ENCODE measurements at places on chromosomes 7 and 10.

GRCh38 chr7:41731493-41732435 lies 28.9 kb upstream of the INHBA start:
- DNase-seq: no peak

DNA sequence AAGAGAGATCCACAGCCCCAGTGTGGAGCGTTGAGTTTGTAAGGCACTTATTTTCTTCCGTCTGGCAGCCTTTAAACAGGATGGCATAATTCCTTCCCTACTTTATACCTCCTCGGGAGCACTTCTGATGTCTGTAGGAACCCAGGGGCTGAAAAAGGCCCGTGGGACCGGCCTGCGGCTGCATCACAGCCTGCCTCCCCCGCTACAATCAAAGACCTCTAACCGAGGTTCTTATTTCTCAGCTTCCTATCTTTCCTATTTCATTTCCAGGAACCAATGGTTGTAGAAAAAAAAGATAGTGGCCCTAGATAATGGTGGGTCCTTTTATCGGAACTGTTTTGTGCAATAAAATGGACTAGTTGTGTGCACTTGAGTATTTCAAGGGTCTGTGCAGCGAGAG lies 4.1 kb upstream of the CTBP2 start:
- no peak for DNase-seq

GRCh38 chr10:33680036-33680435 lies 345.6 kb upstream of the NRP1 start:
- no peak for DNase-seq

- no peak for DNase-seq
Observed at GRCh38 chr7:81370822-81371221, 399.0 kb downstream of the HGF start.

DNA sequence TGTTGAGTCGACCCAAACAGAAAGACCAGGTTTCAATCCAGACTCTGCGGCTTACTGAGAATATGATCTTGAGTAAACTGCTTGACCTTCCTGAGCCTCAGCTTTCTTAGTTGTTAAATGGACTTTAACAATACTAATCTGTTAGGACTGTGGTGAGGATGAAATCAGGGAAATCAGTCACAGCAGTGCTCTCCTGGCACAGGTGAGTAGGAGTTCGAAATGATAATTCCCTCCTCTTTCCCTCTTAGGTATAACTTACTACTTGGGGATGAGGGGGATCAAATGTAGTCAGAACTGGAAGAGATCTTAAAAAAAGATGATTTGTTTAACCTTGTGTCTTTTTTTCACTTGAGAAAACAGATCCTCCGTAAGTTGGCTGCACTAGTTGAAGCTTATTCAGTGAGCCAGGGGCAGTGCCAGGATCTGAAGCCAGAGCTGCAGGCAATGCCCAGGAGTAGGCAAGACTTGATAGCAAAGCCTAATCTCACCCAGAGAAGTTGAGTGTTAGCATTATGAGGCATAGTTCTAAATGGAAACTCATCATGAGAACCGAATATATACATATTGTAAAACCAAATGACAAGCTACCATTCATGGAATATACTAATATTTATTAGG lies 1.8 kb upstream of the MAGI2 start:
- DNase-seq: no peak

GRCh38 chr7:35707422-35707821 lies 12.5 kb upstream of the HERPUD2 start:
- no peak for DNase-seq

DNA sequence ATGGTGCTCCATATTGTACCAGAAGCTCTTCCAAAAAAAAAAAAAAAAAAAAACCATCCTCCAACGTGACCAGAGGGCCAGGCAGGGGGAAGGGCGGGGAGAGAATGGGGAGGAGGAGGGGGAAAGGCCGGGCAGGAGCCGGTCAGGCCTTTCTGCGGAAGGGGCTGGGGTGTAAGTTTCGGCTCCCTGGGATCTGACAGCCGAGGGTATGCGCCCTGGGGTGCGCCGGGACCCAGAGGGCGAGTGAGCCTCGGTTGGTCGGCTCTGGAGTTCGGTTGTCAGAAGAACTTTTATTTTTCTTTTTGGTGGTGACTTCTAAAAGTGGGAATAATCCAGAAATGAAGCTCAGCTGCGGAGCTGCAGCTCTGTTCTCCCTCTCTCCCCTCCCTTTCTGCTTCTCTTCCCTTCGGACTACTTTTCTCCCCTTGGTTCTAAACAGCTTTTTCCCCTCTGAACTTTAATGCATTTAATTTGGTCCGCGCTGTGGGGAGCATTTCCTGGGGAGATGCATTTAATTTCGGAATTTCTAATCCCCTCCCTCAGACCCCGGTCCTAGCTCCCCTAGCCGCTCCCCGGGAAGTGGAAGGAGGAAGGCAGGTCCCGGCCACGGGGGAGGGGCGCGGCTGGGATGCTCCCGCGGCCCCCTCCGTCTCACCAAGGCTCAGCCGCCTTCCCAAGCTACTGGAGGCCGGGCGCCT lies 3.9 kb upstream of the PAX2 start:
- no peak for DNase-seq

- no peak for DNase-seq
Observed at GRCh38 chr10:95739056-95739455, 16.9 kb upstream of the ENTPD1 start.

- no peak for DNase-seq
Observed at GRCh38 chr10:10803278-10803677, 214.4 kb upstream of the CELF2 start.

DNA sequence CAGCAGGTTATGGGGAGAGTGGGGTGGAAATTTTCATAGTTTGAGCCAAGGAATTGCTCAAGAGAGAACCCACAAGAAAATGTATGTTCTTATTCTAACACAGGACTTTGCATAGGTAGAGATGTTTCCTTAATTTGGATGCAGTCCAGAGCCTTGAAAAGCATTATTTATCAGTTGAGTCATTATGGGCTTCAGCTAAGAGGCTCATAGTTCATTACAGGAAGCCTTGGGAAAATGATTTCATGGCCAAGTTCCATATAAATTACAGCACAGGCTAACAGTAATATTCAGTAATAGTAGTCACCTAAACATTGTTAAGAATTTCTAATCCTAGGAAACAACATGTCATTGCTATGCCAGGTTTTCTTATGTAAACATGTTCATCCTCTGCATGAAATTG lies 131.1 kb upstream of the PTPRZ1 start:
- DNase-seq: no peak

GRCh38 chr7:148939128-148939755 lies 55.2 kb upstream of the EZH2 start:
- peak; percentile 16 for DNase-seq

DNA sequence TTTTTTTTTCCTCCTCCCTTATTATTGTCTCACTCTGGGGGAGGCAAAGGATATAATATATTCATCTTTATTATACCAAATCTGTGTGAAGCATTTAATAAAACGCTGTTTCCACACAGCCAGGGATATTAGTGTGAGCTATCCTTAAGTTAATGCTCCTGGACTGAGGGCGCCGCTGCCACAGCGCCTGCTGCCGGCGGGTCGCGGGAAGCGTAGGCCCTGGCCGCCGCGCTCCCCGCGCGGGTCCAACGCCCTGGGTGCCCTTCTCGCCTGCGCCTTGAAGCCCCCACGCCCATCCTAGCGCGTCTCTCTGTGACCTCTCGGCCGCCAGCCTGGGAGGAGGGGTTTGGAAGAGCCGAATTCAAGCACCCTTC lies 9.5 kb upstream of the LBX1 start:
- DNase-seq: peak; percentile 55

- no peak for DNase-seq
Observed at GRCh38 chr7:155825336-155825735, 13.1 kb upstream of the SHH start.
